ENCODE measurements at places on chromosomes 5 and 9.
A peak's percentile ranks its signal among the peaks of the same experiment; 100 is the strongest.

GRCh38 chr5:132675936-132676689 is 2.3 kb downstream of the IL4 start:
- DNase-seq: no peak

DNA sequence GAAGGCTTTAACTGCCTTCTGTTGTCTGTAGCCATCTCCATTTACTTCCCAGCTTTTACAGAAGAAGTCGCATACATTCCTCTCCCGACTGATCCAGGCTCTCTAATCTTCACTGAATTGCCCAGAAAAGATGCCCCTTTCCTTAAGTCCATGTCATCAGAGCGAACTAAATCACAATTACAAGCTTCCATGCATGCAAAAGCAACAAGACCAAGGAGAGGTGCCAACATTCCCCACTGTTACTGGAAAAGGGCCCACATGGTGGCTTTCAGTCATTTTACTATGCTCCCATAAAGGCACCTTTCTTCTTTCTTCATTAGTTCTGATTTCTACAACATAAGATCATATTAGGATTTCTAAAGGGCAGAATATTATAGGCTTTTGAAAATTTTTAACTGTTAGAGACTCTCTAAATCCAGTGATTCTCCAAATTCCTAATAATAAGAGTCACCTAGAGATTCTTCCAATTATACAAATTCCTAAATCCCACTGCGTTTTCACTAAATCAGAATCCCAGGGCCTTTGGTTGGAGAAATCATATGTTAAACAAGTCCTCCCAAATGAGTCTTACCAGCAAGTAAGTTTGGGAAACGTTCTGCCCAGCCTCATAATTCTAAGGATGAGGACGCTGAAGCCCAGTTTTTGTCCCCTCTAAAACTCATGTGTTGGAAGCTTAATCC is 17.0 kb upstream of the ZFR start:
- DNase-seq: no peak

- DNase-seq: no peak
These were observed 7.0 kb upstream of the UGT3A2 start for GRCh38 chr5:36073595-36074216.

DNA sequence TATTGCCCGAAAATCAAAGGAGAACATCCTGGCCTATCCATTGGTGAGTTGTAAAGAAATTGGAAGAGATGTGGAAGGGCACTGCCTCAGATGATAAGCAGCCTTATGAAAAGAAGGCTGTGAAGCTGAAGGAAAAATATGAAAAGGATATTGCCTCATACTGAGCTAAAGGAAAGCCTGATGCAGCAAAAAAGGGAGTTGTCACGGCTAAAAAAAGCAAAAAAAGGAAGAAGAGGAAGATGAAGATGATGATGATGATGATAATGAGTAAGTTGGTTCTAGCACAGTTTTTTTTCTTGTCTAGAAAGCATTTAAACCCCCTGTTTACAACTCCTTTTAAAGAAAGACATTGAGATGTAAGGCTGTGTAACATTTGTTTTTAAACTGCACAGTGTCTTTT is 59.8 kb upstream of the ZBED3 start:
- no peak for DNase-seq

- no peak for DNase-seq
These were observed 337.5 kb upstream of the PCSK5 start for GRCh38 chr9:75552941-75553340.

GRCh38 chr9:109017493-109017892 is 4.2 kb upstream of the CTNNAL1 start:
- no peak for DNase-seq

GRCh38 chr5:21834863-21835262 is 1018.3 kb downstream of the CDH12 start:
- DNase-seq: no peak

- DNase-seq: no peak
These were observed 61.6 kb upstream of the SPTLC1 start for GRCh38 chr9:92176800-92177185.

- DNase-seq: no peak
These were observed 136.6 kb upstream of the SMIM23 start for GRCh38 chr5:171649075-171649401.

GRCh38 chr5:127685662-127686061 is 17.5 kb upstream of the CCDC192 start:
- no peak for DNase-seq

DNA sequence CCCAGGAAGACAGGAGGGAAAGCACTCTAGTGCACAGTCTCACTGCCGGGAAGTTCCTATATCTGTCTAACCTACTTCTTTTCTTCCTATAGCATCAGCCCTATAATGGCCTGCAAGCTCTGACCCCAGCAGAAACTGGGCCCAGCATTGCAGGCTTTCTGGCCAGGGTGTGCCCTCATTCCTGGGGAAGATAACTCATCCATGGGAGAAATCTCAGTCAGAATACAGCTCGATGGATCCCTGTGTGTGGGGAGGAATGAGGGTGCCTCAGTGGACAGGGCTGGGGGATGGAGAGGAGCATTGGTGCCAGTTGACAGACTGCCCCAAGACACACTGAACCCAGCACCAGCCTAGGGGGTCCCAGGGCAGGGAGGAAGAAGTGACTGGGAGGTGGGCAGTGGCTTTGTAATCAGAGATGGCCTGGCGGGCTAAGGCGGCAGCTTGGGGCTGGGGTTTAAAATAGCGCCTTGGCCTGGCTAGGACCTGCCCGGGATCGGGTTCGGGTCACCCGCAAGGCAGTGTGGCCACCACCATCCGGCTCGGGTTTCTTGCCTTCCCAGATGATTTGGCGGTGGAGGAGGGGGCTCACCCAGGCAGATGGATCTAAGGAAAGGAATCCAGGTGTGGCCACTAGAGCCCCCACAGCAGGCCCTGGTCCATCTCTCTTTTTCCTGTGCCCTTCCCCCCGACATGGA is 7.6 kb upstream of the CXXC5 start:
- no peak for DNase-seq

GRCh38 chr5:116439905-116440304 is 134.7 kb downstream of the SEMA6A start:
- no peak for DNase-seq

DNA sequence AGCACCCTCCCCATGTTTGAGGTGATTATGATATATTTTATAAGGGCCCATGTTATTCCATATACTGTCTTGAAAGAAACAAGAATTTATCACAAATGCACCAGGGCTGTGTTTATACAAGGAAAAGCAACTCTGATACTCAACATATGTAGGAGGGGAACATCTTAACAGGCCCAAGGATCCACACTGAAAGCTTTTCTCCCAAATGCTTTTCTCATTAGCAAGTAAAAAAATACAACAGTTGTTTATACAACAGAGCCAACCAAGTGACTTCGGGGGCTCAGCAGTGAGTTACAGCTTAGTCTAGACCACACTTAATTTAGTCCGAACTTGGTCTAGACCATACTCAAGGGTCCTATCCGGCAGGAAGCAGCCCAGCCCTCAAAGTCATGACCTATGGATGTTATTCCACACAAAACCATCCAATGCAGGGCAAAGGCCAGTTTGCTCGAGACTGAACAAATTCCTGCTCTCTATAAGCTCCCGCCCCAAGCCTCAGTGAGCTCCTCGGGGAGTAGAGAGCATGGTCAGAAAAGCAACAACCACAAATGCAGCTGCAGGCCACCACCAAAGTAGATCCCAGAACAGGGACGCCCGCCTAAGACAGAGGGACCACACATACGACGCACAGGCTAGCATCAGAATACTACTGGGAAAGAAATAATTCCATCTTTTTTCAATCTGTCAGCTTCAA is 6.8 kb downstream of the GZMK start:
- no peak for DNase-seq

GRCh38 chr9:113621309-113621791 is 157.8 kb downstream of the RGS3 start:
- no peak for DNase-seq

GRCh38 chr9:111151537-111151936 is 113.3 kb upstream of the LPAR1 start:
- no peak for DNase-seq

DNA sequence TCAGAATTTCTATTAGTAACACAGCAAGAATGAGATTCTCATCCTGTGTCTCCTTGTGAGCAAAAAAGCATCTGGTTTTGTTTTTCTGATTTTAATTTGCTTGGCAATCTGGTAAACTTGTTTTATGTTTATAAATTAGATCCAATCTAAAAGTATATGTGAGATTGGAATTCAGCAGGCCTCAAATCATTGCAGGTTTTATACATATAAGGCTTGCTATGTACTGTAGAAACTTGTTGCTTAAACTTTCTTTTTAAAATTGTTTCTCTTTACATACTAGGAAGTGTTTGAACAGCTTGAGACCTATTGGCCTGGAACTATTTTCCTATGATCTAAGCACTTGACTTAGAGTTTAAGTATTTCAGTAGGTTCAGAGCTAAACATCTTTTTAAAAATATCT is 1037.8 kb downstream of the NR2F1-AS1 start:
- DNase-seq: no peak

- DNase-seq: no peak
These were observed 40.5 kb downstream of the MVB12B start for GRCh38 chr9:126367139-126367538.

DNA sequence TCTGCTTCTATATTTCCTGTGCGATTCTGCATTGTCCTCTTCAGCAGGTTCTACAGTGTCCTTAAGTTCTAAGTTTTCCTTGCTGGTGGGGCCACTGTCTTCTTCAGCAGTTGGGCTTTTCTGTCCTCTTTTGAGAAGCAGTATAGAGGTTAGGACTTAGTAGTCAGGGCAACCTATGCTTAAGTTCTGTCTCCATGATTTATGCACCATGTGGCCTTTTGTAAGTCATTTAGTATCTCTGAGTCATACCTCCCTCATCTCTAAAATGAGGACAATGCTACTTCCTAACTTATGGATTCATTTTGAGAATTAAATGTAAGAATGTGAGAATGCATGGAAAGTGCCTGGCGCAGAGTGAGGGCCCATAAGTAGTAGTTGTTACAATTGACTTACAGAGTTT is 46.8 kb downstream of the GRIN3A start:
- DNase-seq: no peak

DNA sequence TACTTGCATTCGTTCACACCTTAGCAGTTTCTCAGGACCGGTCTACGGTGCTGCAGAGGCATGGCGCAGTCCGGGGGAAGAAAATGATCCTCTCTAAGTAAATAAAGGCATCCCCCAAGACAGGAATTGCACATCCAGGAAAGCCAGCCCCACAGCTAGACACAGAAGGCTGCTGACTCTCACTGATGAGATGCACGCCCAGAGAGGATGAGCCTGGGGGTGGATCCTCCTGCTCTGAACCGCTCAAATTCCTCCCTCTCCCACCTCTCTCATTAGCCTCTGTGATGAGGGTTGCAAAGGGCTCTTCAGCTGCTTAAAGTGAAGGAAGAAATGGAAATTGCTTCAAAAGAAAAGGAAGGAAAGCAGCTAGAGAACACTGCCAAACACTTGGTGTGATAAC is 132.4 kb downstream of the TTLL11 start:
- no peak for DNase-seq

DNA sequence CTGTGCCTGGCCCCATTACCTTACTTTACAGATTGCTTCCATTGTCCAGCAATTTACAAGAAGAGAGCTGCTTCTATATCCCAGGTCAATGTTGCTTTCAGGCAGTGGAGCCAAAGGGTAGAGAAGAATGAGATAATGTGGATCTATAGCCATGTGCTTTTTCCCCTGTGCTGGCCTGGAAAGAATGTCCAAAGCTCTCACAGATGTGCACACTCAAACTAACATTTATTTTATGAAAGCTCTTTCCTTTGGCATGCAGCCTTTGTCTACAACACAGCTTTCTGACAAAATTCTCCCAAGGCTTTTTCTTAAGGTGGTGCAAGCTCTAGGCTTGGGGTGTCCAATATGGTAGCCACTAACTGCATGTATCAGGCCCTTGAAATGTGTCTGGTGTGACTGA is 217.3 kb downstream of the LRRC70 start:
- DNase-seq: no peak

- no peak for DNase-seq
These were observed 15.8 kb downstream of the F2RL2 start for GRCh38 chr5:76607353-76607871.

GRCh38 chr9:119291554-119291953 is 77.7 kb downstream of the BRINP1 start:
- no peak for DNase-seq

- no peak for DNase-seq
These were observed 16.4 kb downstream of the FAXDC2 start for GRCh38 chr5:154834053-154834452.

- DNase-seq: no peak
These were observed 14.9 kb downstream of the APBA1 start for GRCh38 chr9:69657269-69657668.

- DNase-seq: peak; percentile 40
These were observed 61.5 kb downstream of the LNPEP start for GRCh38 chr5:96997265-96997859.

GRCh38 chr9:125843646-125844045 is 96.5 kb downstream of the PBX3 start:
- no peak for DNase-seq

DNA sequence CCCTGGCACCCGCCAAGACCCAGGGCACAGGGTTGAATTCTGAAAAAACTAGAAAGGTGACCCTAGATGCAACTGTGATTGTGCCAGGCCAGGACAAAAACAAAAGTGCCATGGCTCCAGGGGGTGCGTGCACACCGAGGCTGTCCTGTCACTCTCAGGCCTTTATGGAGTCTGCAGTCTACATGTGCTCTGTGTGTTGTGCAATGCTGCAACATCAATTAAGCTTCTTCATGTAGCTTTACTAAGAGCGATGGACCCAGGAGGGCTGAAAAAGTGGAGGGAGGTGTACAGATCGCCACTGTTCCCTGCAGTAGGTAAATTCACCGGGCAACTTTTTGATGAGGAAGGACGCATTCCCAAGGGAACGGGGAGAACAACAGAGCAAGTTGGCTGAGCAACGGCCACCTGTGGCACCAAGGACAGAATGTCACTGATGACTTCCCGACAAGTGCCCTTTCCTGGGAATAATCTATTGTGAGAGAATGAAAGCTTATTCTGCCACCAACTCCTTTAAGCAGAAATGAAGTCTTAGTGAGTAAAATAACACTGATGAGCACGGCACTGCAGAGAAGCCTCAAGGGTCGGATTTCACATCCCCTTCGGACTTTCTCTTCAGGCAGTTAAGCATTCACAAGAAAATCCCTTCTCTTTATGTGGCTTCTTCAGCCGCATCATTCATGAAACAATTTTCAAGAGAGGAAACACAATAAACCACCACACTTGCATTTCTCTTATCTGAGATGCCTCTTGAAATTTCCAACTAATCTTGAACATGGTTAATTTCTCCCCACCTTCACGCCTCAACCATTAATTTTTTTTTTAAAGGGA is 149.6 kb downstream of the DROSHA start:
- no peak for DNase-seq

- no peak for DNase-seq
These were observed 5.3 kb upstream of the BARHL1 start for GRCh38 chr9:132577119-132577518.

- DNase-seq: no peak
These were observed 45.2 kb downstream of the RNF180 start for GRCh38 chr5:64210866-64211265.

DNA sequence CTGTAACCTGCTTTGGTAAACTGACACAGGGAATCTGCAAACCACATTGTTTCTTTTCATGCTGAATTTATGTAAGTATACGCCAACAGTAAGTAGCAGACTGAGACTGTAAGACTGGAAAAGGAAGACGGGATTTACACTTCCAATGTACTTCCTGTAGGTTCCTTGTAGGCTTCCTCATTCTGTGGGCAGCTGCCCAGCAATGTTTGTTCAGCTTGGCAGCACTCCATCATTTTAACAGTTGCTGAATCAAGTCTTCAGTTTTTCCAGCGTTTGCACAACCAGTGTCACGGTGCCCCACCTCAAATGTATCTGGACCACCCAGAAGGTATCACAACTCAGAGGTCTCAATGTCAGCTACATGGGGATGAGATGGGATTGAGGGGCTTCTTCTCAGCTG is 232.6 kb downstream of the PRDM9 start:
- no peak for DNase-seq
